M059J (cell line): ENCODE measurements at places on chromosomes 13 and 19. TPM values are rescaled to one million over a fixed set of nuclear protein-coding genes. Genes with fewer than 3 reads are reported as not detected.

The ERICH4 gene
- total RNA-seq: not detected in 2 replicates

The CLEC4G gene
- total RNA-seq: not detected in 2 replicates

The ENOX1 gene
- 0.05 and 0.10 TPM in 2 replicates for total RNA-seq

The PSG4 gene
- 127 and 159 TPM in 2 replicates for total RNA-seq

- peak; percentile 58 for DNase-seq
Observed at GRCh38 chr13:76884186-76884906, 1.9 kb downstream of the KCTD12 start.

DNA sequence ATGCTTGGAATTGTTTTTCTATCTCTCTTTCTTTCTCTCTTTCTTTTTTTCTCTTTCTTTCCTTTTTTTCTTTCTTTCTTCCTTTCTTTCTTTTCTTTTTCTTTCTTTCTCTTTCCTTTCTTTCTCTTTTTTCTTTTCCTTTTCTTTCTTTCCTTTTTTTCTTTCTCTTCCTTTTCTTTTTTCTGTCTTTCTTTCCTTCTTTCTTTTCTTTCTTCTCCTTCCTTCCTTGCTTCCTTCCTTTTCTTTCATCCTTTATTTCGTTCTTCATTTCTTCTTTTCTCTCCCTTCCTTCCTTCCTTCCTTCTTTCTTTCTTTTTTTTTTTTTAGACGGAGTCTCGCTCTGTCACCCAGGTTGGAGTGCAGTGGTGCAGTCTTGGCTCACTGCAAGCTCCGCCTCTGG, 1.9 kb upstream of the MEX3D start:
- no peak for DNase-seq

DNA sequence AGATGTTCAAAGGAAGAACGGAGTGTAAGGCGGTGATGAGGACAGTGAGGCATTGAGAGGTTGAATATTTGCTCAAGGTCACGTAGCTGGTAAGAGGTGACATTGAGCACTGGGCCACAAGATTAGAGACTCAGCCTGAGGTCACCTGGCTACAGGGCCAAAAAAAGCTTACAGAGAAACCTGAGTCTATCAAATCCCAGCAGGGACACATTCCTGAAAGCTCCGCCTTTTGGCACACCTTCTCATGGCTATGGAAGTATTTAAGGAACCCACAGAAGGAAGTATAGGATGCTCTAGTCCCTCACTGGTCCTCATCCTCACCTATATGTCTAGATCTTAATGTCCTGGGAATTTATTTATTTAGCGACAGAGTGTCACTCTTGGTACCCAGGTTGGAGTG, 17.4 kb downstream of the ZNF586 start:
- DNase-seq: no peak

GRCh38 chr13:73119612-73120011, 60.8 kb downstream of the KLF5 start:
- no peak for DNase-seq

DNA sequence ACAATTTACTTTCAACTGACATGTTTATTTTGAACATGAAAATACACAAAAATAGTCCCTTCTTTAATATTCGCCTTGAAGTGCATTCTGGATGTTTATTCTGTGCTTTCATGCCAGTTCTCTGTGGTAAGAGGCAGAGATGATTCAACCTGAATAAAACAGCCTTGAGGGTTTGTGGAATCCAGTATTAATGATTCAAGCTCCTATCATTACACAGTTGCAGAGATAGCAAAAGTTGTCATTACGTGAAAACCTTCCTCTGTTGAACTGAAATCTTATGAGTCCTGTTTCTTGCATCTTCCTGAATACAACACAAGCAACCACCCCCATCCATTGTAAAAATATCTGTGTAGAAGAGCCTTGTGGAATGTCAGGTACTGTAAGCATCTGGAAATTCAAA, 142.3 kb upstream of the HTR2A start:
- DNase-seq: peak; percentile 83

DNA sequence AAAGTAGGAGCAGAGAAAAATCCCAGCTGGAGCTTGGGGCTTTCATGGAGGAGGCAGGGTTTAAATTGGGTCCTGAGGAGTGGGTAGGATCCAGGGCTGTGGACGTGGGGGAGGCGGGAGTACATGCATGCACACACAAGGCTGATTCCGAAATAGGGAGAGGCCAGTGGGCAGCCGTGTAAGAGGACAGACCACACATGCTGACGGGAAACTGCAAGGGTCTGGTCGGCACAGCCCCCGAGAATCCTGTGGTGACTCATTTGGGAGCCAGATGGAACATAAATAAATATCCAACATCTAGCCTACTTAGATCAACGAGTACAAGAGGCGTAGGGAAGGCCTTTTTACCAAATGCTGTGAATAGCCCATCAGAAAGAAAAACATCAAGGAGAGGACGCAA, 216.3 kb upstream of the ZNF507 start:
- no peak for DNase-seq

- no peak for DNase-seq
Observed at GRCh38 chr19:10621966-10622365, 3.4 kb upstream of the SLC44A2 start.

DNA sequence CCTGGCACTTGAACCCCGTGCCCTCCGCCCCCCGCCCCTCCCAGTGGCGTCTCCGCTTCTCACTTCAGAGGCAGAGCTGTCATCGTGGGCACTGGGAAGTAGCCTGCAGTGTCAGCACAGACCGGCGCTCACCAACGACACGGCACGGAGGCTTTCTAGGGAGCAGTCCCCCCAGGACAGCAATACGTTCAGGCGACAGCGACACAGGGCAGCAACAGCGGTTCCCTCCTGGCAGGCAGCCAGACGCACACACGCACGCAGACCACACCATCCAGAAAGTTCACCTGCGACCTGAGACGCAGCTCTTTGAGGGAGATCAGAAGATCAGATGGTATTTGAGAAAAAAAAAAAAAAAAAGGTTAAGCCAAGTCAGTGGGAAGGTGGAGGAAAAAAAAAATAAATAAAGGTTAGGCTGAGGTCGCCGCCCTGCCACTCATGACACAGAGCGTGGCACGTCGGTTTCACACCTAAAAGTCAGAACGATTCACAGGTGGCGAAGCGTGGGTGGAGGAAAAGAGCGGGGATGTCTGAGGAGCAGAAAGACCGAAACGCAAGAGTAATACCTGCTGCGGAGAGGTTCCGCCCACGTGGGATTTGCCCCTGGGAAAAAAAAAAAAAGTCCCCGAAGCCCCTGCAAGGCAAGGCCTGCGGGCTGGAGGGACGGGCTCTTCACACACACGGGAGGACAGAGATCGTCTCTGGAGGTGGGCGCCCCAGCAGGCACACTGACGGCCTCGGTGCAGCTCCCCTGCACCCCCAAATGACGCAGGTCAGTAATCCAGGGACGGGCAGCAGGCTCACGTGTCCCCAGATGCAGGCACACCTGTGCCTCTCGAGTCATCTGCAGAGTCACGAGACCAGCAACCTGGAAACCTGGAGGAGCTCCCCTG, 94.5 kb downstream of the GNG7 start:
- no peak for DNase-seq
